ENCODE measurements at places on chromosomes 4 and X. TPM values are rescaled to one million over a fixed set of nuclear protein-coding genes. Genes with fewer than 3 reads are reported as not detected.

Gene CCSER1
- not detected for total RNA-seq

Gene TRPC5OS
- not detected for total RNA-seq

Gene EMD
- 61.8 TPM for total RNA-seq

Gene ADH7
- not detected for total RNA-seq

Gene ENPEP
- not detected for total RNA-seq

All from mammary microvascular endothelial cell (primary cell).